ENCODE measurements at places on chromosomes 16 and 17.

DNA sequence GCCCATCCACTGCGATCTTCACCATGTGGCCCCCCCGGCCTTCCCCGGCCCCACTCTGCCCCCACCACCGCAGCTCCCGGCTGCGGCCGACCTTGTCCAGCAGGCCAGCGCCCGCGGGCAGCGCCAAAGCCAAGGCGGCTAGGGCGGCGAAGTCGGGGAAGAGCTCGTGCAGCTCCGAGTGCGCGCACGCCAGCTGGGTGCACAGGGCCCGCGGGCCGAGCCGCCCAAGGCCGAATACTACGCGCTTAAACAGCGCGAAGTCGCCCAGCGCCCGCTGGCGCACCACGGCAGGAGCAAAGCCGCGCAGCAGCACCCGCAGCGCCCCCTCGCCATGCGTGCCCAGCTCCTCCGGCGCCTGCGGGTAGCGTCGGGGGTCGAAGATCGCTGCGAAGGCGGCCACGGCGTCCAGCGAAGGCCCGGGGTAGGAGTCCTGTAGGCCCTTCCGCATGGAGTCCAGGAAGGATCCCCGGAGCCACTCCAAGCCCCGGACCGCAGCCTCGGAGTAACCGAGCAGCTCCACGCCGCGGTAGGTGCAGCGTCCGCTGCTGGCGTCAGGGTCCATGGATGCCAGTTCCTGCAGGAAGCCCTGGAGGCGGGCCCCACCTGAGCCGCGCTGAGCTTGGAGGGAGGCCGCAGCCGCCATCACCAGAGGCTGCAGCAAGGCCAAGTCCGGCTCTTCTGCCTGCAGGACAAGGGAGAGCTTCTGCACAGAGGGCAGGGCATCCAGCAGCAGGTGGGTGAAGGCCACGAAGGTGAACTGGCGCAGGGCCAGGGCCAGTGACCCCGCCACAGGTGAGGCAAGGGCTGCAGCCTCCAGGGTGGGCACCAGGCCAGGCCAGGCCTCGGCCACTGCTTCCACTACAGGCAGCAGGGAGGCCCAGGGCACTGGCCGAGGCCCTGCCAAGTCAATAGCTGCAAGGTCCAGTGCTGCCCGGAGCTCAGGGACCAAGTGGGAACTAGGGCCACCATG lies 10.3 kb downstream of the C17orf113 start:
- no peak for DNase-seq

DNA sequence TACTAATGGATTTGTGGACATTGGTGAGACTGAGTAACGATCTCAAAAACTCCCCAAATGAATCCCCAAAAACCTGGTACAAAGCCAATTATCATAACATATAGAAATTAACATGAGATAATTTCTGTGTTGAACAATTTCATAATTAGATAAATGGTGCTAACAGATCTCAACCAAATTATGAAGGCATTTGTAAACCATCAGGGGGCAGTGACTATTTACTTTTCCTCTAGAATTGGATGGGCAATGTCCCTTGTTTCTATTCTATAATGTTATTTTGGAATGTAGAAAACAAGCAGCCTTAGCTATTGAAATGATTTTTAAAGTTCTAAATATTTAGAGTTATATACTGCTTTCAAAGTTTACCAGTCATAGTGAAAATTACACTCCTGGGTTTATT lies 57.8 kb downstream of the MYH10 start:
- no peak for DNase-seq

DNA sequence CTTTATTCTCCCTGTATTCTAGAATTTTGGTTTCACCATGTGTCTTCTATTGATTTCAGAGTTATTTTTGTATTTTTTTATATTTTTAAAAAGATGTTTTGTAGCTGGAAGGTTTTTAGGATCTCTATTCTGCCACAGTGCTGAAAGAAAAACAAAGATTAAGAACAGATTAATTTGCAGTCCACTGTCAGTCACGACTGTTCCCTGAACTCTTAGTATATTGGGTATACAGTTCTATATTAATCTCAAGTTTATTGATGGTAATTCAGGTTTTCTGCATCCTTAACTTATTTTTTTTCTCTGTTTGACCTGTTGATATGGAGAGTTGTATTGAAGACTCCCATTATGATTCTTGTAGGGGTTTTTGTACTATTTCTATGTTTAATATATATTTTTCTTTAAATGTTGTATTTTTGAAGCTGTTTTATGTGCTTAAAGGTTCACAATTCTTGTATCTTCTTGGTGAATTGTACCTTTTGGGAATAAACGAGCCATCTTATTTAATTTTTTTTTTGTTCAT lies 2.9 kb downstream of the SPECC1 start:
- no peak for DNase-seq

- no peak for DNase-seq
Observed at GRCh38 chr17:30235386-30236296, at the start of gene SLC6A4. Gene SLC6A4, minus strand, starts transcription at chr17:30235697. Its CDS starts 13,739 bp downstream, at chr17:30221958.

DNA sequence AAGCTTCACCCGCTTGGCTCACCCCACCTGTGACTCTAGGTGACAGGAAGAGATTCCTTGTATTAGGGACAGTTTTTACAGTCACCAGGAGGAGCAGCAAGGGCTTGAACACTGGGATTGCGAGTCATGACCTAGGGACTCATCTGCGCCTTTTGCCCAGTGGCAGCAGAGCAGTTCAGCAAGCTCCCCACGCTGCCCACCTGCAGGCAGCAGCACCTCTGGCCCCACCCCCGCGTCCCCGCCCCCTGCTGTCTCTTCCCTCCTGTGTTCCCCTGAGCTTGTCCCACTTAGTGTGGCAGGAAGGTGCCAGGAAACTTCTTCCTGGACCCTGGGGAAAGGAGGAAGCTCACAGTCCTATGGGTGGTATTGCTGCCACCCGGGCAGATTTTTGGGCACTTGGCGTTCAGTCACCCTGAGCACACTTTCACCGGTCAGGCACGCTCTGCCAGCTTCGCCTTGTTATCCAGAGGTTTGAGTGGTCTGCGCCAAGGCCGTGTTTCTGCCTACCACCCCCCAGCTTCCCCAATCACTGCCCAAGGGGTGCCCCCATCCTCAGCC lies 8.7 kb downstream of the MMP15 start:
- no peak for DNase-seq

DNA sequence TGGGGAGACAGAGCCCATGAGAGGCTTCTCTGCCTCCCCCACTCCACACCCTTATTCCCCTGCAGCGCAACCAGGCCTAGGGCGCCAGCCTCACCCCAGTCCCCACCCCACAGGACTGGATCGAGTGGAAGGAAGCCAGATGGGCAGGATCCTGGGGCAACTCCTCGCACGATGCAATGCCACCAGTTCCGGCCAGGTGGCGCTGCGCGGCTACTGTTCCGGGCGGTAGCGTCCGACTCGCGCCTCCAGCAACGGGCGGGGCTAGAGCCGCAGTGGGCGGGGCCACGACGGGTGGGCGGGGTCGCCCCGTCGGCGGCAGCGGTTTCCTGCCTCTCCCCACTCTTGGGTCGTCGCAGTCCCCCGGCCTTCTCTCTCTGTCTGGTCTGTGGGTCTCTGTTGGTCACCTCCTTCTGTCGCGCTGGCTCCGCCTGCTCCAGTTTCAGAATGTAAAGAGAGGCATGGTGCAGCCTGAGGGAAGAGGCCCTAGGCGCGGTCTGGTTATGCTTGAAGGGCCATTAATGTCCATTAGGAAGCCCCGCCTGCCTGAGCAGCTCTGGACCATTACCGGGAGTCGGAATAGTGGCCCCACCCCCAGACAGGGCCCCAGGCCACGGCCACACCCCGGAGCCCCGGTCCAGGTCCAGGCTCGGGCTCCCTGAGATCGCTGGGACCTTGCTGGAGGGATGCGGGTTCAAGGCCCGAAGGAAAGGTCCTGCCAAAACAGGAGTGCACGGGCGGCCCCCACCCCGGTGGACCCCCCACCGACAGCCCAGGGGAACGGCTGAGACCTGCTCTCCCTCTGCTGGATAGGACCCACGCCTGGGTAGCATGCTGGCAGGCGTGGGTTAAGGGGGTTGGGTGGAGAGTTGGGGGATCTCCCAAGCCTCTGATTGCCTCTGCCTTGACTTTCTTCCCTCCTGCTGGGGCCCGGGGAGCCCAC lies 3.3 kb upstream of the NHERF2 start:
- DNase-seq = no peak

- DNase-seq = no peak
Observed at GRCh38 chr17:46979147-46979863, at the start of gene RPRML. Gene RPRML, minus strand, starts transcription at chr17:46979253. Its CDS starts 246 bp downstream, at chr17:46979007.

DNA sequence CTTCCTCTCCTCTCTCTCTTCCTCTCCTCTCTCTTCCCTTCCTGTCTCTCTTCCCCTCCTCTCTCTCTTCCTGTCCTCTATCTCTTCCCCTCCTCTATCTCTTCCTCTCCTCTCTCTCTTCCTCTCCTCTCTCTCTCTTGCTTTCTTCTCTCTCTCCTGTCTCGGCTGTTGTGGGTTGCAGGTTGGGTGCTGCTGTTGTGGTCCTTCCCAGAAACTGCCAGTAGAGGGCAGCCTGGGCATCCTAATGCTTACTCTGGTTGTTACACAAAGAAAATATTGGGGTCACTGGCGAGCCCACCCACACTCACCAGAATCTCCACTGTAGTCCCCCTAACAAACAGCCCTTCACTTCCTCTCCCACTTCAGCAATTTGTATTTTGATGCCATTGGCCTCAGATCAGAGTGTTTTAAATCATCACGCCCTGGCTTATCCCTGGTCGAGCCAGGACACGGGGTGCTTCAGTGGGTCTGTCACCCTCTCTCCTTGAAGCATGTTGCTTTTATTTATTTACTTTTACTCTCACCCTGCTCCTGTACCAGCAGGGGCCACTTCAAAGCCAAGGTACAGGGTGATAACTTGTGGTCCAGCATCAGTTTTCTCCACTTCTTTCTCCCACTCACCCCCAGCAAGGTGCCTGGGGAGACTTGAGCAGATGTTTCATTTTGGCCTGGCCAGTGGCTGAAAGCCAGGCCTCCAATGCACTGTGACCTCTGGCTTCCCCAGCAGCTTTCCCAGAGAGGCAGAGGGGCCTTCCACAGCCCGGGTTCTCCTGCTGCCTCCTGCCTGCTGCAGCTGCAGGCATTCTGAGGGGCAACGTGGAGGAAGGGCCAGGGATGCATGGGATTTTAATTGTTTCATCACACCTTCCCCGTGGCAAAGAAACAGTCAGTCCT lies 4.7 kb upstream of the MMP15 start:
- no peak for DNase-seq

DNA sequence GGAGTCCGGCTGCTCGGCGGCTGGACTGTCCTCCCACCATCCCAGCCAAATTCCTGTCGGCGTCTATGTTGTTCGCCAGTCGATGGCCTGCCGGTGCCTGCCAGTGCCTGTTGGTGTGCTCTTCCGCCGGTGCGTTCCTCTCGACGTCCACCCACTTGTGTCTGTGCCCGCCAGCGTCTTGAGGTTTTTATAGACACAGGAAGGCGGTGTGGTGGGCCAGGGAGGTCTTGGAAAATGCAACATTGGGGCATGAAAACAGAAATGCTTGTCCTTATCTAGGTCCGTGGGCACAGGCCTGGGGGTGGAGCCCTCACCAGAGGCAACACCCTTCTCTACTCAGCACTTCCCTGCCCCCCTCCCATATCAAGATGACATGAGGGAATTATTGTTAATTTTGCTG lies 167.8 kb downstream of the IRF8 start:
- DNase-seq = no peak

- no peak for DNase-seq
Observed at GRCh38 chr16:48426244-48427141, 41.3 kb upstream of the SIAH1 start.

GRCh38 chr16:64450177-64450576 lies 671.7 kb downstream of the CDH11 start:
- DNase-seq = no peak

- peak; percentile 20 for DNase-seq
Observed at GRCh38 chr16:24950275-24950674, 64.9 kb downstream of the ARHGAP17 start.

DNA sequence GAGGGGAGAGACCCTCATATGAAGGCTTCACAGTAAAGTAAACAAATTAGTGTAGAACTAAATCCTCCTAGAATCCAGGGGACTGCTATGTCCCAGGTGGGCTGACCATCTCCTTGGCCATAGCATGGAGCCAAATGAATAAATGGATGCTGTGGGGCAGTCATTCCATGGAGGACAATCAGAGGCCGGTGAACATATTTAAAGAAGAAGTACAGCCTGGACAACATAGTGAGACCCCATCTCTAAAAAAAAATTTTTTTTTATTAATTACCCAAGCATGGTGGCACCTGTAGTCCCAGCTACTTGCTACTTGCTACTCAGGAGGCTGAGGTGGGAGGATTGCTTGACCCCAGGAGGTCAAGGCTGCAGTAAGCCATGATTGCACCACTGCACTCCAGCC lies 5.3 kb upstream of the CBFB start:
- DNase-seq = no peak

DNA sequence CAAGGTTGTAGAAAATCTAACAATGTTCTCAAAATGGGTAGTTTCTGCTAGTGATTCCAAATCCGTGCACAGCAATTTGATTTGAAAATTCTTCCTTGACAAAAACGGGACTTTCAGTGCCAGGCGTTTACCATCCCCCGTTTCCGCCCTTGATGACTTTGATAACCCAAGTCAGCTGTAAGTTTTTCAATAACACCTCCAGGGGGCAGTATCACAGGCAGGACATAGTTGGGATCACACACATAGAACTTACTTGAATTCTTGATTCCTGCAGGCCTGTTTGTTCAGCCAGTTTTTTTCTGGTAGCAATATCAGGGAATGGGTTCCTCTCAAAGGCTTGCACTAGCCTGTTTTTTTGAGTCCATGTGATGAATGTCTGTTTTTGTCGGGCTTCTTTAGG lies 5.6 kb downstream of the DUXB start:
- DNase-seq = no peak

- no peak for DNase-seq
Observed at GRCh38 chr16:11168386-11169051, 87.5 kb downstream of the SOCS1 start.

- DNase-seq = no peak
Observed at GRCh38 chr17:4587803-4588202, 3.5 kb downstream of the SMTNL2 start.

DNA sequence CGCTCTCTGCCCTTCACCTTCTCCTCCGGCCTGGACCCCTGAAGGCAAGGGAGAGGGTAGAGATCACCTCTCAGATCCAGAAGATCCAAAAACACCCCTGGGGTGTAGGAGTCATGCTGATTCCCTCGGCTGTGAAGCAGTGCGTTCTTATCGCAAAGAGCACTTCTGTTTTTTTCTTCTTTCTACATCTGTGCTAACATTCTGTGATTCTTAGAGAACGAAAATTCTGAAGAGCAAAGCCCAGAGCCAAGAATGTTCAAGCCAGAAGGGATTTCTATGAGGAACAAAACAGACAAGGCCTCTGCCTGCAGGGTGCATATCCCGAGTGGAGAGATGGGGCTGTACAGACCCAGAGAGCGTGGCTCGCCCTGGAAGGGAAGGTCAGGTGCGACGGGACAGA lies 17.2 kb downstream of the NPTX1 start:
- no peak for DNase-seq

Data from epithelial cell of proximal tubule (primary cell).